ENCODE measurements at places on chromosomes 7 and 10.

DNA sequence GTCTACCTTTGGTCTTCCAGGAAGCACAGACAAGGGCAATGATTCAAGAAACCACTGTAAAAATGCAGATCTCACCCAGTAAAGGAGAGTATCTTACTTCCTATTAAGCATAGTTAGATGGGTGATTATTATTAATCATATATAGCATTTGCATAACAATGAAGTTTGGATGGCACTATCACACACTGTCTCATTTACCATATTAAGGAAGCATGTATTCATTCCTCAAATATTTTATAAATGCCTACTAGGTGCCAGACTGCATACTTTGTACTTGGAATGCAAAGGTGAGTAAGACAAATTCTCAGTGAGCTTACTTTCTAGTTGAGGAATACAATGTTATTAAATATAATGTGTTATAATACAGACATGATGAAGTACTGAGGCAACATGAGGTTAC lies 53.9 kb upstream of the SKAP2 start:
- DNase-seq: no peak

DNA sequence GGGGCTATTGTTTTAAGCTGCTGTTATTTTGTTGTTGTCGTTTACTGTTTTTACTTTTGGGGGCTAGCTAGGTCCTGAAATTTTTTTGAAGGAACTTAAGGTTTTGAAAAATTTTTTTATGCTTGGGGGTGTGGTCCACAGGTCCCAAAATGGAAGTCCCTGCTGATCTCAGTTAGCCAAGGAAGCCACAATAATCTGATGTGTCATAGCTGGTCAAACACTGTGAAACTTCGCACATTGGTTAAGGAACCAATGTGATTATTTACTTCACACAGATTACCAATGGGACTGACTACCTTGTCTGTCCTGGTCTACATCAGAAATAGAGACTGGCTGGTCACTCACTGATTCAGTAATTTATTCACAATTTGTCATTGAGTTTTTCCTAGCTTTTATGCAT lies 29.5 kb upstream of the HYCC1 start:
- no peak for DNase-seq

- no peak for DNase-seq
Measured at GRCh38 chr7:129257168-129257567, 32.3 kb downstream of the AHCYL2 start.

DNA sequence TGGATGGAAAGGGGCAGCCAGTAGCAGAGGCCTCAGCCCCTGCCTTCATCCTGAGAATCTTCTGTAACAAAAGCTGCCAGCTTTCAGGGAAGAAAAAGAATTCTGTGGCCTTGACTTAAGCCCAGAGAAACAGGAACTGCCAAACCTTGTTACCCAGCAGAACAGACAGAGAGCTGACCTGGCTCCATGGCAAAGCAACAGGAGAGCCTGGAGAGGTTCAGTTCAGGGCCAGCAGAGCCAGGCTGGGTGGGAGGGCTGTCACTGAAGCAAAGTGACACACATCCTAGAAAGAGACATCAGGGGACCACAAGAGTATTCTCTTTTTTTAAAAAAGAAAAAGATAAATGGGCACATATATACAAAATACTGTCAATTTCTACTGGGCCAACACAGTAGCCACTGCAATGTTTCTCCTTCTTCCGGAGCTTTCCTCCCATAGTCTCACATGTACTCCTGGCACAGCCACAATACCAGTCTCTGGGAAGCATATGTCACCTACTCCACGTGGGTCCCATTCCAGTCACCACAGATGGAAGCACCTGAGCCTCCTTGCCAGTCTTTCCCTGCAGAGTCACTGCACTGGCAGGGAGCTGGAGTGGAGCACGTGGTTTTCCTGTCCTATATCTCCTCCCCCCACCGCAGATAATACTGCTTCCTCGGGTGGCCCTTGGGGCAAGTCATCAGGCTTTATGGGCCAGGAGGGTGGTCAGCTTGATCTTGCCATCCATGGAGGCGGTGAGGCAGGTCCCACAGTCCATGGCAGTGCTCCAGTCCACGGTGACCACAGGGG lies 15.2 kb upstream of the CYREN start:
- DNase-seq: no peak

DNA sequence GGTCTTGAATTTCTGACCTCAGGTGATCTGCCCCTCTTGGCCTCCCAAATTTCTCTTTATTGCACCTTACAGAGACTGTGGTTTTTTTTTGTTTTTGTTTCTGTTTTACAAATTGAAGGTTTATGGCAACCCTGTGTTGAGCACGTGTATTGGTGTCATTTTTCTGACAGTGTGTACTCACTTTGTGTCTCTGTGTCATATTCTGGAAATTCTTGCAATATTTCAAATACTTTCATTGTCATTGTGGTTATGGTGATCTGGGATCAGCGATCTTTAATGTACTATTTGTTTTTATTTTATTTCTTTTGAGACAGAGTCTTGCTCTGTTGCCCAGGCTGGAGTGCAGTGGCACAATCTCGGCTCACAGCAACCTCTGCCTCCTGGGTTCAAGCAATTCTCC lies 89.8 kb downstream of the PRTFDC1 start:
- DNase-seq: no peak

GRCh38 chr10:84762754-84763394 lies 434.5 kb downstream of the CCSER2 start:
- DNase-seq: no peak

DNA sequence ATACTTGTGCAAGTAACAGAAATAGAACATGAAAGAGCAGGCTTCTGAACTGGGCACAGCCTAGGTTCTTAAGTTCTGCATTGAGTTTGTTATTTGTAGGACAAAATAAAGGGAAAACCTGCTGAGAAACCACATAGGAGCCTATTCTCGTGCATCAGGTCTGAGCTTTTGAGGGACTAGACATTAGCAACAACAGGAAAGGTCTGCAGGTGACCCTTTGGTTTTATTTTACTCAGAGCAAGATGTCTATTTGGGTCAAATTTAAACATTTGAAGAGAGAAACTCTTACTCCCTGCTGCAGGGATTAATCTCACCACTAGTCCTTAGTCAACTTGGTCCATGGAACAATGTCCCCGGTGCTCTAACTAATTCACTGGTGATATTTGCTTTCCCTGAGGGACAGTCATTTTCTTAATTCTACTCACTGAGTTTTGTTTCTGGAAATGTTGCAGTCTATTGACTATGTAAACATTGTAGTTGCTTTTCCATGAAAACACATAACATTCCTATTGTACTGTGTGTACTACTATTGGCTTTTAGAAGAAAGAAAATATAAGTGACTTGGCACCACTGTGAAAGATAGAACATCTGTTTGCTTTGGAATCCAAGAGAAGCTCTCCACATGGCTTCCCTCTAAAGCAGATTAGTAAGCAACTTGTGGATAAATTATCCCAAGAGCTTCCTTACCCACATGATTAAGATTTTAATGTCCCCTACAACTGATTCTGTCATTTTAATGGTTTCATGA lies 108.2 kb downstream of the CHRM2 start:
- no peak for DNase-seq

GRCh38 chr7:95097291-95097690 lies 189.9 kb downstream of the PPP1R9A start:
- DNase-seq: no peak

DNA sequence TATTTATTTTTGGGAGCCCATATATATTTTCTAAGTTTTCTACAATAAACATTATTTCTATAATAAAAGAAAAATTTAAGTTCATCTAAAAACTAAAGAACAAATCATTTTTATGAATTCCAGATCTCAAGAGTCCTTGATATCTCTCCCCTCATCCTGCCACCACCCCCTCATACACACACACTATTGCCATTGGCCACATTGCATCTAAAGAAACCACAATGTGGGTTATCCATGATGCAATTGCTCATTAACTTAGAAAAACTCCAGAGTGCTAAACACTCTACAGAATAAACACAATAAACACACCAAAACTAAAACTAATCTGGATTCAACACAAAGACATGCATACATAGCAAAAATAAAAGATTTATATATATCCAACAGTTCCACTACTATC lies 37.8 kb downstream of the FAM13C start:
- DNase-seq: no peak

- no peak for DNase-seq
Measured at GRCh38 chr7:37320140-37320847, 128.4 kb downstream of the ELMO1 start.

DNA sequence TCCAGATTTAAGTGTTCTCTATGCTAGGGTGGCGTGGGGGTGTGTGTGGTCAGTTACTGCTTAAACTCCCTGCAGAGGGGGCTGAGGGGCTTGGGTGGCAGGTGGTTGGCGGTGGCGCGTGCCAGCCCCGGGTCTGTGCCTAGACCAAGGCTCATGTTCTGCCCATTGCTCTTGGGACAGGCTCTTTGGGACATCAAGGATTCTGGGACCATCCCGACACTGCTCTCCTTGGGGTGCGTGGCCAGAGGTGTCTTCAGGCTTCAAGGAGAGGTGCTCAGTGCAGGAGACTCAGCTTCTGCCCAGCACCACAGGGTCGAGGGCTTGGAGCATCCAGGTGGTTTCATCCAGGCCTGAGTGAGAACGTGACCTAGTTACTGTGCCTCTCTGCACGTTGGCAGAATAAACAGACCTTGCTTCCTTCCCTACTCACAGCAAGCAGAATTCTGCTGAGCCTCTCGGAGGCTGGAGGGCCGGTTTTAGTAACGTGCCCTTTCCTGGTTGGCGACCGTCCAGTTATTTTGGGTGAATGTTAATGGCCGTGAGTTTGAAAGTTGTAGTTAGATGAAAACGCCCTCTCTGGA lies 39.9 kb downstream of the CAMK1D start:
- DNase-seq: no peak

GRCh38 chr7:100978300-100978699 lies 8.9 kb downstream of the MUC12 start:
- no peak for DNase-seq

- peak; percentile 89 for DNase-seq
Measured at GRCh38 chr10:103193107-103193819, at the start of gene NT5C2. TSS of gene NT5C2 (minus strand) at chr10:103193272. CDS start at chr10:103174958, 18,314 bp downstream.

Measured in right forelimb (tissue), 1 donor.